ENCODE measurements at places on chromosomes 5 and 9. TPM values are rescaled to one million over a fixed set of nuclear protein-coding genes. Genes with fewer than 3 reads are reported as not detected.

The GAPT gene
- 0.22 TPM for total RNA-seq

The SYNPO gene
- 0.76 TPM for total RNA-seq

The FAXDC2 gene
- 0.08 TPM for total RNA-seq

The SPATA31C1 gene
- not detected for total RNA-seq

The OR1N2 gene
- not detected for total RNA-seq

The ROPN1L gene
- not detected for total RNA-seq

The SMC2 gene
- total RNA-seq = 71.6 TPM
